ENCODE measurements at places on chromosomes 3 and 15. TPM values are rescaled to one million over a fixed set of nuclear protein-coding genes. Genes with fewer than 3 reads are reported as not detected.
A peak's percentile ranks its signal among the peaks of the same experiment; 100 is the strongest.

GRCh38 chr3:13077431-13078162 lies 4.4 kb upstream of the IQSEC1 start:
- H3K4me1 ChIP-seq, result peaks cover 51% of the 10 kb centered on the region
- H3K27me3 ChIP-seq, result peaks cover 43% of the 10 kb centered on the region
- no peak overlapping the region for H3K27ac ChIP-seq
- DNase-seq, result no peak
- no peak overlapping the region for H3K4me3 ChIP-seq
- H3K36me3 ChIP-seq, result no peaks in the 10 kb centered on the region

SH2D7 gene
- total RNA-seq, result not detected

- H3K27ac ChIP-seq, result no peak overlapping the region
- DNase-seq, result no peak
- no peaks in the 10 kb centered on the region for H3K27me3 ChIP-seq
- H3K4me1 ChIP-seq, result peaks cover 15% of the 10 kb centered on the region
- H3K4me3 ChIP-seq, result no peak overlapping the region
- no peaks in the 10 kb centered on the region for H3K36me3 ChIP-seq
Observed at GRCh38 chr3:152219216-152219615, 49.5 kb upstream of the MBNL1 start.

DNA sequence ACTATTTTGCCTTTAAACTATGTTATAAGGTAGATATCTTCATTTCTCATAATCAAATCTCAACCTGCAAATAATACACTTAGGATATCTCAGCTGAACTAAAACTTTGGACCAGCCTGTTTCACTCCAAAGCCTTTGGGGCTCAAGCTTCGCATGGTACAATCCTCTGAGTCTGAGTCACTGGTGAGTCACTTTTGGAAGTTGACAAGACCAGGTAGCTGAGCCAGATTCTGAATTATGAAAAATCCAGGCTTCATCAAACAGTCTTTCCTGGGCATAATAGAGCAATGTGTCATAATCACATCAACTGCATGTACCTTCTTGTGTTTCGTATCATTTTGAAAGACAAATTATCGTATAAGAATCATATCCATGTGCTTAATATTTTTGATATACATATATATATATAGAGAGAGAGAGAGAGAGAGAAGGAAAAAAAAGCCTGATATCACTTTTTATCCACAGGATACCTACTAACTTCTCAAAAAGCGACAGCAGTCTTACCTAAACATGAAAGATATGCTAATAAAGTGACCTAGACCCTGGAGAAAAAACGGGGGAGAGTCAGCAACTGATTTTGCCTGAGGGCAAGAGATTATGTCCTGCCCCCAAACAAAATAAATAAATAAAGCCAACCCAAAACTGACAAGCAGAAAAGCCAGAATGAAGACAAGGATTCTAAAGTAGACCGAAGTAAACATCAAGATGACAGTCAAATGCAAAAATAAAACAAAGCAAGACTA lies 263.9 kb upstream of the TGFBR2 start:
- peaks cover 32% of the 10 kb centered on the region for H3K4me1 ChIP-seq
- no peaks in the 10 kb centered on the region for H3K27me3 ChIP-seq
- H3K36me3 ChIP-seq, result no peaks in the 10 kb centered on the region
- no peak overlapping the region for H3K4me3 ChIP-seq
- DNase-seq, result no peak
- peak overlapping the region; percentile 78 for H3K27ac ChIP-seq
